Upper lobe of right lung (tissue), 1 donor: ENCODE measurements at places on chromosomes 6 and 20. TPM values are rescaled to one million over a fixed set of nuclear protein-coding genes. Genes with fewer than 3 reads are reported as not detected.

- H3K4me1 ChIP-seq: no peaks in the 10 kb centered on the region
- no peak overlapping the region for H3K27ac ChIP-seq
- no peak for DNase-seq
- no peaks in the 10 kb centered on the region for H3K27me3 ChIP-seq
These were observed 429.6 kb upstream of the PLCB4 start for GRCh38 chr20:8639112-8639778.

- no peak overlapping the region for H3K4me3 ChIP-seq
- DNase-seq: peak; percentile 38
- H3K27me3 ChIP-seq: peaks cover 94% of the 10 kb centered on the region
These were observed 21.2 kb upstream of the BHLHE23 start for GRCh38 chr20:63027922-63028389.

- peaks cover 69% of the 10 kb centered on the region for H3K4me1 ChIP-seq
- no peaks in the 10 kb centered on the region for H3K27me3 ChIP-seq
- H3K27ac ChIP-seq: no peak overlapping the region
- DNase-seq: no peak
- no peak overlapping the region for H3K4me3 ChIP-seq
- peaks cover 5% of the 10 kb centered on the region for H3K36me3 ChIP-seq
These were observed 9.5 kb downstream of the TMEM30A start for GRCh38 chr6:75275067-75275466.

Gene SMLR1
- not detected for total RNA-seq

- DNase-seq: no peak
- no peak overlapping the region for H3K27ac ChIP-seq
- no peaks in the 10 kb centered on the region for H3K4me1 ChIP-seq
- no peaks in the 10 kb centered on the region for H3K36me3 ChIP-seq
These were observed 10.9 kb downstream of the PPIL6 start for GRCh38 chr6:109429496-109429895.

GRCh38 chr20:59955131-59955796, 3.0 kb upstream of the CDH26 start:
- H3K4me3 ChIP-seq: no peak overlapping the region
- H3K27me3 ChIP-seq: no peaks in the 10 kb centered on the region
- H3K36me3 ChIP-seq: peaks cover 10% of the 10 kb centered on the region

GRCh38 chr20:42938441-42939205, 251.1 kb downstream of the PTPRT start:
- no peak overlapping the region for H3K4me3 ChIP-seq
- H3K27ac ChIP-seq: no peak overlapping the region
- H3K4me1 ChIP-seq: no peaks in the 10 kb centered on the region

Gene ADIG
- not detected for total RNA-seq

DNA sequence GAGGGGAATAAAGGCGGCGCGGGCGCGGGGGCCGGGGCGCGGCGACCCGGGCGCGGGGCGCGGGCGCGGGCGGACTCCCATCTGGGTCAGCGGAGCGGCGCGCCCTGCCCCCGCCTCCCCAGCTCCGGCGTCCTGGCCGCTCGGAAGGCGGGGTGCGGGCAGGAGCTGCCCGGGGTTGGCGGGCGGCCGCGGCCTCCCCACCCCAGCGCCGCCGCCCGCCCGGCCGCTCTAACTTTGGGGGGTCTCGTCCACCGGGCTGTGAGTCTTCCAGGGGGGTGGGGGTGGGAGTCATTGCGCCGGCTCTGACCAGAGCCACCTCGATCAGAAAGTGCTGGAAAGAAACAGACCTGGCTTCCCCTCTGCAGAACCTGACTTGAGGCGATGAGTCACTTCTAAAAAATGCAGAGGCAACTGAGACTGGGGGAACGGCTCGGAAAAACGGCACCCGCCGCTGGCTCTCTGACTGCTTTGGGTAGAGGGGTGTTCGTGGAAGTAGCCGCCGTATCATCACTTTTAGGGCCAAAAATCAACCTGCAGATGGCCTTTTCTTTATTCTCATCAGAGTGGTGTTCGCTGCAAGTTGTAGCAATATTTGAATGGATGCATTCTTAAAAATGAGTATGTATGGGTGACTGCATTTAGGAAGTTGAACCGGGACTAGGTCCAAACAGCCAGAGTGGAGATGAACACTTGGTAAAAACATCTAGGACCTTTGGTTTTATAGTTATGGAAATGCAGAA, 667 bp downstream of the CAP2 start:
- H3K27me3 ChIP-seq: peaks cover 8% of the 10 kb centered on the region
- H3K4me1 ChIP-seq: no peaks in the 10 kb centered on the region
- no peaks in the 10 kb centered on the region for H3K36me3 ChIP-seq
- DNase-seq: peak; percentile 69
- no peak overlapping the region for H3K27ac ChIP-seq

DNA sequence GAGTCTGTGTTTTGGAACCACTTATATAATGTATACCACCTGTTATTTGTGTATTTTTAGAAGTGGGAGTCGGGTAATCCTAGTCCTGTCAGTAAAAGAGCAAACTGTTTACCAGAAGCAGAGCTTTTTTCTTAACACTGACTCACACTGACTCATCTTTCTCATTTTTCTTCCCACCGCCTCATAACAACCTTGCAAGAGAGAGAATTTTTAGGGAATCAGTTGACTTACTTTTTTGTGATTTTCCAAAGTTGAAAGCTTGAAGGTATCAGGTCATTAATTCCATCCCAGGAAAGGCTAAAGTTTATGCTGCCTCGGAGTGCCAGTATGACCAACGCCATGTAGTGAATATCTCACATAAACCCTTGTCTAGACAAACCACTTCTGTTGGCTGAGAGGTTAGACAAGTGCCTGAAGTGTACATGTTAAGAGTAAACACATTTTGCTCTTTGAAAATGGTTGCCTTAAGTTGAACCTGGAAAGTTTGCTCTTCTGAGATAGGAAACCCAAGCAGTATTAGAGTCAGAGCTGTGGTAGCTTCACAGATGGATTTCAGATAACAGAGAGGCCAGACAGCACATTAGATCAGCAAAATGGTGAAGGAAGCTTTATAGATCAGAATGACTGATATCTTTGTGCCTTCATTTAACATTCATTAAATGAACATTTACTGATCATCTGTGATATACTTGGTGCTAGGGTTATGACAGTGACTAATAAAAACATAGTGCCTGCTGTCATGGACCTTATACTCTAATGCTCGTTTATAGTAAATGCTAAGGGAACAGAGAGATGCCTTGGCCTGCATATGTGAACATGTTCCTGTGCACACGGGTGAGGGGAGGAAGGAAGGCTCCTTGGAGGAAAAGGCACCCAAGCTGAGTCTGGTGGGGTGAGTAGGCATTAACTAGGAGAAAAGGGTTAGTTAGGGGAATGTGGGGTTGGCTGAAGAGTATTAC, 29.1 kb upstream of the PKIG start:
- DNase-seq: no peak
- H3K36me3 ChIP-seq: no peaks in the 10 kb centered on the region
- no peak overlapping the region for H3K4me3 ChIP-seq
- H3K27ac ChIP-seq: peak overlapping the region; percentile 65
- peaks cover 22% of the 10 kb centered on the region for H3K4me1 ChIP-seq

DNA sequence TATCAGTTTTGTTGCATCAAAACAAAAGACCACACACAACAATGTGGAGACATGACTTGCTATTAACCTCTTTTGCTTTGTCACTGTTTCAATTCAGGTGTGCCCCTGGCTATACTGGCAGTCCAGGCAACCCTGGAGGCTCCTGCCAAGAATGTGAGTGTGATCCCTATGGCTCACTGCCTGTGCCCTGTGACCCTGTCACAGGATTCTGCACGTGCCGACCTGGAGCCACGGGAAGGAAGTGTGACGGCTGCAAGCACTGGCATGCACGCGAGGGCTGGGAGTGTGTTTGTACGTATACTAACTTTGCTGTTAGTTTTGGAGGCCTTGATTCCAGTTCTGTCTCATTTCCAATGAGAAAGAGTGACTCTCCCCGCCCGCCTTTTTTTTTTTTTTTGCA, 356.9 kb downstream of the ARHGAP18 start:
- no peak overlapping the region for H3K4me3 ChIP-seq
- DNase-seq: no peak
- H3K4me1 ChIP-seq: no peaks in the 10 kb centered on the region
- no peaks in the 10 kb centered on the region for H3K36me3 ChIP-seq

DNA sequence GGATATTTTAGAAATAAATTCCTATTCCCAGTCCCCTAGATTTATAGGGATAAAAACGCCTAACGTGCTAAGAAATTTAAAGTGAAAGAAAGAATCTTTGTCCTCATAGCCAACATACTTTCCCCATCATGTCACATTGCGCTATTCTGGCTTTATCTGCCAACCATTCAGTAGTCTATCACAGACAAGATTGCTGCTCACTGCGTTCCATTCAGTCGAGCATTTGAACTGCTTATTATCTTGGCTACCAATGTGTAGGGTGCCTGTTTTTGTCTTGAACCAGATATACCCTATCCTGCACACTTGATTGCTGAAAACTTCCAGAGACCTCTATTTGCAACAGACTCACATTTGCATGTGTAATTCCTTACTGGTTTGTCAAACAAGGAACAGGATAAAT, 751.5 kb downstream of the EPHA7 start:
- no peaks in the 10 kb centered on the region for H3K27me3 ChIP-seq
- H3K4me1 ChIP-seq: no peaks in the 10 kb centered on the region
- H3K4me3 ChIP-seq: no peak overlapping the region
- H3K27ac ChIP-seq: no peak overlapping the region
- H3K36me3 ChIP-seq: no peaks in the 10 kb centered on the region

GRCh38 chr6:75563032-75563431, 38.6 kb upstream of the SENP6 start:
- no peaks in the 10 kb centered on the region for H3K4me1 ChIP-seq
- H3K27ac ChIP-seq: no peak overlapping the region
- no peaks in the 10 kb centered on the region for H3K27me3 ChIP-seq
- no peak overlapping the region for H3K4me3 ChIP-seq
- DNase-seq: no peak
